DMS53 (cell line): ENCODE measurements at places on chromosomes 12 and 14.

DNA sequence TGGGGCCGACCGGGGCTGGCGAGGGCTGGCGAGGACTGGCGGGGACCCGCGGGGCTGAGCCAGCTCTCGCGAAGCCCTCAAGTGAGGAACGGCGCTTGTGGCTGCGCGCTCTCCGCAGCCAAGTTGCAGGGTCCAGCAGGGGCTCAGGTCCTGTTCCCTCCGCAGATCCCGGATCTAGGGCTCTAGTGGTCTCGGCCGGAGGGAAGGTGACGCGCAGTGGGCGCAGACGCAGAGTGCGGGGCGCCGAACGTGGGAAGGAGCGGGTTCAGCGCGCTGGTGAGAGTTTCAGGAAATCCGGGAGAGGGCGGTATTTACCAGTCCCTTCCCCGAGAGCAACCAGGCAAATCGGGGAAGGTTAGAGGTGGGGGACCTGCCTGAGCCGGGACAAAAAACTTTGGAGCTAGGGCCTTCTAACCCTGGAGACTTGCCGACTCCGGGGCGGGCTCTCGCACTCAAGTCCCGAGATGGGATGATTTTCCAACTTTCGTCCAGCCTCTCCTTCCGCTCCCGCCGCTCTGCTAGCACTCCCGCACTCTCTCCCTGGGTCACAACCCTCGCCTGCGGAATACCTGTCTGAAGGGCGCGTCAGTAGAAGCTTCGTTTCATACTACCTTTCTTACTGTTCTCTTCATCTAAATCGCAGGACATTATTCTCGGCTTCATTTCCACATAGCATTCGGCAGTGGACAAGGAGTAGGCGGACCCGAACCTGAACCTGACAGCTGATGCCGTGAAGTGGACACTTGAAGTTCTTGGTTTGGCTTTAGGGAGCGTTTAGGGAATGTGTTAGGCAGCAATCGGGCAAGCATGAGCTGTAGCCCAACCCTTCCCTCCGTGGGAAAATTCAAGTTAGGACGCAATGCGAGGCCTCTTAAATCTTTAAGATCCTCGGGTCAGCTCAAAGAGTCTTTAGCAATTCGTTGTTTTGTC lies 13.6 kb upstream of the PAX9 start:
- DNase-seq = peak; percentile 84

GRCh38 chr12:52280319-52280795 lies 5.9 kb downstream of the KRT86 start:
- peak; percentile 75 for DNase-seq

- no peak for DNase-seq
Observed at GRCh38 chr12:132514216-132514820, 24.4 kb downstream of the FBRSL1 start.

- DNase-seq = no peak
Observed at GRCh38 chr12:47786662-47787280, 13.7 kb downstream of the SLC48A1 start.

- DNase-seq = peak; percentile 61
Observed at GRCh38 chr12:113333877-113334785, 778 bp downstream of the SLC8B1 start.
